ENCODE measurements at places on chromosomes 2 and 18.

DNA sequence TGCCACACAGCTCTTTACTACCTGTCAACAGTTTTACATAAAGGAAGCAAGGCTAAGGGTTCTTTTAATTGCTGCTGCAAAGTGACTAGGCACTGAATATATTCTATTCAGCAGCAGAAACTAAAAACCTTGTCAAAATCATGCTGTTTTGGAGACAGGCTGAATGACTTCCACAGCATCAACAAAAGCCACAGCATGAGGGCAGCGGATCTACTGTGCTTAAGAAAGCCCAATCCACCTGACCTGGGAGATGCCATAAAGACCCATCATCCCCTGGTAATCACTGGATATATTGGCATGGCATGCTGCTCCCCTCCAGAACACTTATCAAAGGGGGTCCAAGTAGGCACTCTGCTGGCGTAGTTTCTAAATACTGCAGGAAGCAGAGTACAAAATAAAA is 715.1 kb upstream of the SLC8A1 start:
- no peak for DNase-seq

DNA sequence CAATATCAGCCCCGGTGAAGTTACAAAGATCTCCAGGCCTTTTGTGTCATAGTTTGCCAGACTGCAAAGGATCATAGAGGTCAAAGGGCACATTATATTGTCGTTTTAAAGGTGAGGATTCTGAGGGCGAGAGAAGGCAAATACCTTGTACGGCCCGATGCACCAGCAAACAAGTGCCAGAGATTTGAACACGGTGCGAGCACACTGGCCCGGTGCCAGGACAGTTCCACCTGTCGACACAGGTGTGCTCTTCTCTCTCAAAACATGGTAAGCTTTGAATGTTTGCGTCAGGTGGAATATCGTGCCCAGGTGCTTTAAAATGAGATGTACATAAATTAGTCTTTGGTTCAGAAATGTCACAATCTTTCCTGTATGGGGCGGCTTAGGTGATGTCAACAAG is 776.1 kb upstream of the ID2 start:
- DNase-seq: no peak

DNA sequence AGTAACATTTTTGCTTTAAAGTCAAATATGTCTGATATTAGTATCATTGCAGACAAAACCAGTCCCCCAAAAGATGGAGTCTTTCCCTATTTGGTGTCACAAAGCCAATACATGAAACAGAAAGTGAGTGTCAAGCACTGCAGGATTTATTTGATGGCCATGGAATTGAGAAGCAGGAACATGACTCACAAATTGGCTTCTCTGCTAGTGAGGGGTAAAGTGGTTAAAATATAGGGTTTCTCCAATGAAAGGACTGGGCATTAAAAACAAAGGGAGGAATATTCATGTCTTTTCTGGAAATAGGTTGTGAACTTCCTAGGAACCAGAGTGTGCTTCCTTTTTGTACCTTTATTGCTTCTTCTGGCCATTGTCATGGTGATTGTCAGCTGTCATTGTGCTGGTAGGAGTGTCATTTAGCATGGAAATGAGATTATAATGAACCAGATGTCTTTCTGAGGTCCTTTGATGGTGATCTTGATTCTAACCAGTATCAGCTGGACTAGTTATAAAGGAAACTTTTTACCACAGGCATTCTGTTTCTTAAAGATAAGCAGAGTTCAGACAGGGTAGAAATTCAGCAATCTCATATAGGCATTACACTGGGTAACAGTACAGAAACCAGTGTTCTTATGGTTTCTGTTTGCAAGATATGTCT is 4.1 kb downstream of the REG1B start:
- DNase-seq: no peak

GRCh38 chr2:17747684-17748452 is 5.7 kb downstream of the SMC6 start:
- DNase-seq: no peak

- DNase-seq: no peak
These were observed 280.9 kb upstream of the FANCL start for GRCh38 chr2:58521803-58522554.

DNA sequence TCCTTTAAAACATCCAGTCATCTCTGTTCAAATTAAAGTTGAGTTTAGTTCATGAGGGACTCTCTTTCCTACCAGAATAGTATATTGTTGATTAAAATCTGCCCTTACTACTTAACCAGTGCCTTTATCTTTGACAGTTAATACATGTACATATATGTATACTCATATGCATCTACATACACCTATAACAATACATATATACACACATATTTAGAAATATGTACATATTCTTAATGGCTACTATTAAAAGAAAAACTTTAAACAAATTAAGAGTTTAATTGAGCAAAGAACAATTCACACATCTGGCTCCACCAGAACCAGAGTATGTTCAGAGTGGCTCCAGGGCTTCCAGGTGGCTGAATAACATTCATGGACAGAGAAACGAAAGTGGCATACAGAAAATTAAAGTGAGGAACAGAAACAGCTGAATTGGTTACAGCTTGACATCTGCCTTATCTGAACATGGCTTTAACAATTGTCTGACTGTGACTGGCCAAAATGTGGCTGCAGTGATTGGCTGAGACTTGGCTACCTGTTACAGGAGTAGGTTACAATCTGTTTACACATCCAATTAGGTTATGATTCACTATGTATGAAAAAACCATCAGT is 38.8 kb downstream of the ZNF519 start:
- DNase-seq: no peak

DNA sequence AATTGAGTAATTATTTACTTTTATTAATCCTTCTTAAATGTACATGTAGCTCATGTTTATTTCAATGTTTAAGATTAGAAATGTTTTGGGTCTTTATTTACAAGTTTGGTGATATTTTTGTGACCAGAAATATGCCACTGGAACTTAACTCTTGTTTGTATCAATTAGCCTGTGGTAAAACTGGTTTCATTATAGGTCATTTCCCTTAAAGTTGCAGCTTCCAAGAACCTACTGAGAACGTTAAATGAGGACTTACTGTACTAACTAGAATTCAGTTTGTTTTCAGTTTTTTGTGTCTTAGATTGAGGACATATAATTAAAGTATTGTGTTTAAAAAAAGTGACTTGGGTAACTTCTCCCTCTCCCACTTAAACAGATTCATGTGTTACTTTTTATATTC is 4.3 kb downstream of the TYW5 start:
- no peak for DNase-seq

All from stimulated activated CD4-positive, alpha-beta T cell treated with anti-CD3 and anti-CD28 coated beads, Interleukin-12 subunit alpha, Interleukin-12 subunit beta, amount 100 ng/mL, for 48 hours (primary cell).